ENCODE measurements at places on chromosomes 11 and 22. TPM values are rescaled to one million over a fixed set of nuclear protein-coding genes. Genes with fewer than 3 reads are reported as not detected.
A peak's percentile ranks its signal among the peaks of the same experiment; 100 is the strongest.

- no peak for DNase-seq
These were observed 552.5 kb downstream of the INSC start for GRCh38 chr11:15667127-15667725.

DNA sequence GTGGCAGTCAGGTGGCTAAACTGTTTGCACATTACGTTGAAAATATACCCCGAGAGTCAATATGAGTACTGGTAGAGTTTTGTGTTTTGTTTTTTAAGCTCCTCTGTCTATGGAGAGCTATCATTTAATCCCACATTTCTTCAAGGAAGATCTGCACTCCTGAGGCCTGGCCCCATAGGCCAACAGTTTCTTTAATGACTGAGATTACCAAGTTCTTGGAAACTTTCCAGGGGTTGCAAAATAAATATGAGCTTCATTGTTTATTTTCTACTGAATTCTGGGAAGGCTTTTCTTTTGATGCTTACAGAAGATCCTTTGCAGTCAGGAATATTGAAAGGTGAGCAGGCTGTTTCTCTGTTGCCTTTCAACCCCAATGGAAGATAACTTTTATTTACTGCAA, 452.0 kb downstream of the JRKL start:
- no peak for DNase-seq

ATM gene
- total RNA-seq: 140 TPM

GRCh38 chr11:78080818-78081495, 1.3 kb upstream of the NDUFC2 start:
- no peak for DNase-seq

DNA sequence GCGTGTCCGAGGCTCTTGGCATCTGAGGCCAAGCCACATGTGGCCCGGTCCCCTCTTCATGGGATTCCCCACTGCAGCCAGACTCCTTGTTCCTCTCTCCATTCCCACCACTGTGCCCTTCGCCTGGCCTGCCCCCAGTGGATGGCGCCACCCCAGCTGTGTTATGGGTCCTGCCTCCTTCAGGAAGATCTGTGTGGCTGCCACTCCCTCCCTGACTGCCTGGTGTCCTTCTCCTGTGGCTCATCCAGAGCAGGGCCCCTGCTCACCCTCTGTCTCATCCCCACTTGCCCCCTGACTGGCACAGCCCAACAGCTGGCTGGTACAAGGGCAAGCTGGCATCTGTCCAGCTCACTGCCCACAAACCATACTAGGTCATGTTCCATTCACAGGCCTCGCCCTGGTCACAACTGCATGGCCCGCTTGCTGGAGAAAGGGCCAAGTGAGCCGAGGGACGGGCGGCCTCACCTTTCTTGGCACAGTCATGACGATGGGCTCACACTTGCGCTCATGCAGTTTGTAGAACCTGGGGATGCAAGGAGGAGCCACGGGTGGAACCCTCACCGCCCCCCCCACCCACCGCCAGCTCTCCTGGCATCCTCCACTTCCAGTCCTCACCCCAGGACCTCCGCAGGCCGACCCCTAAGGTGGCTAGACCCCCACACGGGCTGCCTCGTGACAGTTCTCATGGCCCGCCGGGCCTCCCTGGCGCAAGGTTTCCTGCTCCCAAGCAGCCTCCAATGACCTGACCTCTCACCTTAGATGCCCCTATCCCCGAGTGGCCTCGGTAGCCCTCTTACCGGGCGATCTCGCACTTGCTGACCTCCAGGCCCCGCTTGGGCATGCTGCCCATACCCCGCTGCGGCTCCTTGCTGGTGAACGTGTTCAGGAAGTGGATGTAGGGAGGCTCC, 2.1 kb upstream of the PTPRCAP start:
- DNase-seq: peak; percentile 75

DNA sequence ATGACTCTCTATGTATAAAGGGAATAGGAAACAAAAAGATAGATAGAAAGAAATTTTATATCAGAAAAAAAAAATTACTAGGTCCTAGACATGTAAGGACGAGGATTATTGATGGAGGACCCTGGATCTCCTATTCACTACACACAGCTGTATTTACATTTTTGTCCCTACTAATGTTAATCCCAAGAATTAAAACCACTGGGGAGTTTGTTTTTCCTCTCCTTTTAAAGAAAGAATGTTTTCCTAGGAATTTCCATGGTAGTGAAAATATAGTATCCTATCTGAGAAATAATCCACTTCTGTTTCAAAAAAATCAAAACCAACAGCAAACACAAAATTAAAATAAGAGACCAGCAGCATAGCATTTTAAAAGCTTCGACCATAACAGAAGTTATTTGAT, 41.1 kb downstream of the PDGFD start:
- DNase-seq: no peak

OR4C6 gene
- total RNA-seq: not detected

MMP3 gene
- 6.7 TPM for total RNA-seq

BTG4 gene
- total RNA-seq: not detected

APOBEC3B gene
- total RNA-seq: 2.2 TPM

GRCh38 chr11:33974804-33975203, 76.7 kb upstream of the CAPRIN1 start:
- no peak for DNase-seq

DNA sequence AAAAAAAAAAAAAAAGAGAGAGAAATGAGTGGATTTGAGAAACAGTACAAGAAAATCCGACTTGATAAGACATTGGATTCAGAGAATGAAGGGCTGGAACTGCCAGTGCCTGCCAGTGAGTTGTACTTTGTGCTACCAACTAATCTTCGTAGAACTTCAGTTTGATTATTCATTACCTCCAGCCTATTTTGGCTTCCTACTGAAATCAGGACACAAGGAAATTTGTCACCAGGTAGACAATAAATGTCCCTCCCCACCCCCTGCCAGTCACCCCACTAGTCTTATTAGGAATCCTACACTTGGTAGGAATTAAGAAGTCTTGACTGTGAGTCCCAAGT, 21.4 kb upstream of the POLD3 start:
- DNase-seq: no peak

PPP2R1B gene
- total RNA-seq: 37.7 TPM

Measured in sciatic nerve (tissue), 2 donors.